ENCODE measurements at places on chromosomes 1 and 21. TPM values are rescaled to one million over a fixed set of nuclear protein-coding genes. Genes with fewer than 3 reads are reported as not detected.

GRCh38 chr1:237811633-237812032 is 79.1 kb downstream of the ZP4 start:
- no peak for DNase-seq
- no peaks in the 10 kb centered on the region for H3K36me3 ChIP-seq
- no peaks in the 10 kb centered on the region for H3K4me1 ChIP-seq
- H3K27me3 ChIP-seq: no peaks in the 10 kb centered on the region
- no peak overlapping the region for H3K27ac ChIP-seq

The IL24 gene
- total RNA-seq: not detected

DNA sequence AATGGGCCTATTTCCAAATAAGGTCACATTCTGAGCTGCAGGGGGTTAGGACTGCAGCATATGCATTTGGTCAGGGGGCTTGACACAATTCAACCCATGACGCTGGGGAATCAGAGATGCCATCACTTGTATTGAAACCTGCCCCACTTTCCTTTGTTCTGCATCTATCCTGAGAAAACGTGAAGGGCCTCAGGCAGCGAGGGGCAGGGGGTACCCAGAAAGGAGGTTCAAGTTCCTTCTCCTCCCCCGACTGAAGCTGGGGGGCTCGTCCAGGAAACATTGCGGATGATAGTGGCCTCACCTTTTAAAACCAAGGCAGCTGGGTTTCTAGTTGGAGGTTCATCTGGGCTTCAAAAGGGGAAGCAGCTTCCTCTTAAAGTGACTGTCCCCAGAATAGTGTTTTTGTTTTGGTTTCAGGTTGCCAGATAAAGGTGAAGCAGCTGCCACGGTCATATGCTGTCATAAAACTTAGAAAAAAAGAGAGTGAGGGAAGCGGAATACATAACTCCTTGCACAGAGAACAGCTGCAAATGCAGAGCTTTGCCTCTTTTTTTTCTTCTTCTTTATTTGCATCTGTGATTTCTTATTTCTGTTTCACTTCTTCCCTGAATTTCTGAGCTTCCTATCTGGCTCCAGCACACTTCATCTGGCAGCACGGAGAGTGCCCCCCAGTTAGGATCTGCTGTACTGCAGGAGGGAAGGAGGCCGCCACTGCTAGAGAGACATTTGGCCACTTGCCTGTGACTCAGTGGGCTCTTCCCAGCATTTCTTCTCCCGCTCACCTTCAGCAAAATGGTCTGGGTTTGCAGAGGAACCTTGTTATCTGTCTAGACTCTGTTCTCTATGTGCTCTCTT is 142.0 kb downstream of the AJAP1 start:
- H3K27ac ChIP-seq: peak overlapping the region; percentile 87
- peak overlapping the region; percentile 40 for H3K4me3 ChIP-seq
- peaks cover 31% of the 10 kb centered on the region for H3K4me1 ChIP-seq
- DNase-seq: peak; percentile 84
- H3K36me3 ChIP-seq: no peaks in the 10 kb centered on the region

DNA sequence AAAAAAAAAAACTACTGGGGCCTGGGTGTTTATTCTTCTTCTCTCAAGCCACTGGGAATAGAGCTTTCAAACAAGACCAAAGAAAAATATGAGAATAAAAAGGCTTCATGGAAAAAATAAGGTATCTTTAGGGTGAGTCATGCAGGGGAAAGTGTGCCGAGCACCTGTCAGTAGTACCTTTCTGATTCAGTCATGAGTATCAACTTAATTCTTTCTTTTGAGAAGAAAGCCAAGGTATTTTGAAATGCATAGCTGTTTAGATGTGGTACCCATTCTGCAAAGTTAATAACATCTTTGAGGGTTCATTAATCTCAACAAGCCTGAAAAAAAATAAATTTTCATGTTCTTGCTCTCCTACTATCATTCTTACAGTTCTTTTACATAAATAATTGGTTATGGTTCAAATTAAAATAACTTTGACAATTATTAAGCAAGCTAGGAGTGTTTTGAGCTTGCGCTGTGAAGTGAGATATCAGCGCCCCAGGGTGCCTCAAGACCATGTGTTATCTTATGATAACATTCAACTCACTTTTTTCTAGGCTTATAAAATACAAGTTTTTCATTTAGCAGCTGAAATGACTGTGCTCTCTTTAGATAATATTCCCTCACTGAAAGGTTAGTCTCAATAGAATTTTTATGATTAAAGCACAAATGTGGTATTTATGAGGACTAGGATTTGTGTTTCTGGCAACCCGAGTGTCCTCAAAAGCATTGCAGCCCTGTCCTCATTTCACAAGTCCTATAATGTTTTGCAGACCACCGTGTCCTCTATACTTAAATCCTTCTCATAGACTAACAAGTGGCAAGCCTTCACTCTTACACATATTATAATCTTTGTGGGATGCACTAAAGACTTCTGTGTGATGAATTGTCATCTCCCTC is 138.6 kb downstream of the SLC44A5 start:
- no peaks in the 10 kb centered on the region for H3K4me1 ChIP-seq
- H3K27ac ChIP-seq: no peak overlapping the region

GRCh38 chr1:54764922-54765561 is 719 bp upstream of the PARS2 start:
- H3K4me1 ChIP-seq: peaks cover 30% of the 10 kb centered on the region
- H3K27me3 ChIP-seq: no peaks in the 10 kb centered on the region
- DNase-seq: no peak

DNA sequence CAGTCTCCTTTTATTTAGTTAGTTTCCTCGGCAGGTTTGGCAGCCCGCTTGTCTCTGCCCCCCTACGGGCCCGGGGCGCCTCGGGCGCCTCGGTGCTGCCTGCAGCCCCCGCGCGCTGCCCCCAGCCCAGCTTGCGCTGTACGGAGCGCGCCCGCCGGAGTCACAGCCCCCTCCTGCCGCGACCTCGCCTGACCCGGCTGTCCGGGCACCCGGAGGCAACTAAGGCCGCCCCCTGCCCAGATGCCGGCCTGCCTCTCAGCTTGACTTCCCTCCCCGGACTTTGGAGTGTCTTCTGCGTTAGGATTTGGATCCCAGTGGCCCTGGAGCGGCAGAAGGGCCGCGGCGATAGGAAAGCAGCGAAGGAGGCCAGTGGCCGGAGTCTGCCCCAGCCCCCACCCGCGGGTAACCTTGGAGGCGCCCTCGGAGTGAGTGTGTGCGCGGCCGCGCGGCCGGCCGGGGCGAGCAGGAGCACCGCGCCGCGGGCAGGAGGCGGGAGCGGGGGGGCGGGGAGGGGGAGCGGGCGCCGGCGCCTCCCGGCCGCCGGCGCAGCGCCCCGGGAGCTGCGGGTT is 7.6 kb downstream of the CDKN2C start:
- peak overlapping the region; percentile 94 for H3K4me3 ChIP-seq
- 0 out of 2 replicates have a peak, but pooled peaks cover 5% of the 10 kb centered on the region for H3K36me3 ChIP-seq
- peak; percentile 62 for DNase-seq
- H3K27ac ChIP-seq: no peak overlapping the region
- peaks cover 41% of the 10 kb centered on the region for H3K4me1 ChIP-seq

- no peak overlapping the region for H3K4me3 ChIP-seq
- H3K27me3 ChIP-seq: no peaks in the 10 kb centered on the region
- H3K27ac ChIP-seq: no peak overlapping the region
- no peaks in the 10 kb centered on the region for H3K36me3 ChIP-seq
- DNase-seq: peak; percentile 55
Observed at GRCh38 chr1:44827197-44828002, 15.7 kb downstream of the PTCH2 start.

- peaks cover 6% of the 10 kb centered on the region for H3K36me3 ChIP-seq
- DNase-seq: no peak
- H3K4me3 ChIP-seq: no peak overlapping the region
- H3K27ac ChIP-seq: no peak overlapping the region
- no peaks in the 10 kb centered on the region for H3K4me1 ChIP-seq
- H3K27me3 ChIP-seq: no peaks in the 10 kb centered on the region
Observed at GRCh38 chr21:36881228-36881627, 85.2 kb downstream of the HLCS start.

The ZSWIM5 gene
- 0.04 TPM for total RNA-seq

The VTCN1 gene
- not detected for total RNA-seq

The FAM110D gene
- total RNA-seq: not detected

DNA sequence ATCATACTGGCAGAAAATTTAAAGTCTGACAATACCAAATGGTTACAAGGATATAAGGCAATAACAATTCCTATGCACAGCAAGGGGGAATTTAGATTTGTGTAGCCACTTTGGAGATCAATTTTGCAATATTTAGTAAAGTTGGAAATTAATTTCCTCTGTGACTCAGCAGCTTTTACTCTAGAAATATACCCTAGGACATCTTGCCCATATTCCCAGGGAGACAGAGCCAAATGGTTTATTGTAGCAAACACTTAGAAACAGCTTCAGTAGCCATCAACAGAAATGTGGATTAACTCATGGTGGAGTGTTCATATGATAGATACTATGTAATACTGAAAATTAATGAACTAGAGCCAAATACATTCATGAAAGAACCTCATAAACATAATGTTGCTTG is 104.6 kb downstream of the BACH1 start:
- no peak overlapping the region for H3K27ac ChIP-seq
- no peaks in the 10 kb centered on the region for H3K4me1 ChIP-seq
- no peak overlapping the region for H3K4me3 ChIP-seq
- DNase-seq: no peak

GRCh38 chr1:169202791-169203665 is 96.5 kb downstream of the ATP1B1 start:
- H3K27me3 ChIP-seq: no peaks in the 10 kb centered on the region
- H3K36me3 ChIP-seq: no peaks in the 10 kb centered on the region
- H3K4me1 ChIP-seq: no peaks in the 10 kb centered on the region
- no peak for DNase-seq

DNA sequence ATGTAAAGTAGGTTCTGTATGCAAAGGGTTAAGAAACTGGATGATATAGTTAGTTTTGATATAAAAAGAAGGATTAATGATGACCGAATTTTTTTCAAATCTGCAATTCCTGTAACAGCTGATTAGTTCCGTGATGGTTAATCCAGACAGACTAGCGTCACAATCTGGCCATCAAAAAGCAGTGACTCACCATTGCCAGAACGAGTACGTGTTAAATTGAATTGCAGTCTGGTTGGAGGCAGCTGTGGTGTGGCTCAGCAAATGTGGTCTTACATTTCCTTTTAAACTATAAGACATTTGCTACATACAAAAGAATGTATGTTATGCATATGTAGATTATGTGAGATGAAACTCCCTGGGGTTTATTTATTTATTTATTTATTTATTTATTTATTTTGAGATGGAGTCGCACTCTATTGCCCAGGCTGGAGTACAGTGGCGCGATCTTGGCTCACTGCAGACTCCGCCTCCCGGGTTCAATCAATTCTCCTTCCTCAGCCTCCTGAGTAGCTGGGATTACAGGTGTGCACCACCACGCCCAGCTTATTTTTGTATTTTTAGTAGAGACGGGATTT is 139.8 kb downstream of the RYR2 start:
- H3K4me3 ChIP-seq: no peak overlapping the region
- no peaks in the 10 kb centered on the region for H3K36me3 ChIP-seq
- H3K27ac ChIP-seq: no peak overlapping the region

DNA sequence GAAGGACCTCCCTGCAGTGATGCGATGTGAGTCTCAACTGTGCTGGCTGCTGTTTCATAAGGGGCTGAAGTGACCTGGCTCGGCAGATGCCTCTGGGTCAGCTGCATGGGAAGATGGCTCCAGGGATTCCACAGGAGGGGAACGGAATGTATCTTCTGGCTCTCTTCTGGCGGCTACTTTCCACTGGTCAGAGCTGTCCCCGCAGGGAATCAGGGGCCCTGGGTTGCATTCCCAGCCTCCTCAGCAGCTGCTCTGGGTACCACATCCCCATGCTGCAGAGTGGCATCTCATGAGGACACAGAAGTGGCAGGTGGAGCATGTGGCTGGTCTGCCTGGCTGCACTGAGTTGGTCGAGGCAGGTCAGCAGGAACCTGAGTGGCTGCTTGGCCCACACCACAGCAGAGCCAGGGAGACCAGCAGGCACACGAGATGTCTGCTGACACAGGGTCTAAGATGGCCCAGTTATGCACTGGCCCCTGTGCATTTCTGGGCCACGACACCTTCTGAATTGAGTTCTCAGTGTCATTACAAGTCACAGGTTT is 42.8 kb downstream of the POFUT2 start:
- no peak overlapping the region for H3K4me3 ChIP-seq
- no peak overlapping the region for H3K27ac ChIP-seq
- 0 out of 2 replicates have a peak, but pooled peaks cover 3% of the 10 kb centered on the region for H3K27me3 ChIP-seq
- no peaks in the 10 kb centered on the region for H3K36me3 ChIP-seq
- DNase-seq: no peak

DNA sequence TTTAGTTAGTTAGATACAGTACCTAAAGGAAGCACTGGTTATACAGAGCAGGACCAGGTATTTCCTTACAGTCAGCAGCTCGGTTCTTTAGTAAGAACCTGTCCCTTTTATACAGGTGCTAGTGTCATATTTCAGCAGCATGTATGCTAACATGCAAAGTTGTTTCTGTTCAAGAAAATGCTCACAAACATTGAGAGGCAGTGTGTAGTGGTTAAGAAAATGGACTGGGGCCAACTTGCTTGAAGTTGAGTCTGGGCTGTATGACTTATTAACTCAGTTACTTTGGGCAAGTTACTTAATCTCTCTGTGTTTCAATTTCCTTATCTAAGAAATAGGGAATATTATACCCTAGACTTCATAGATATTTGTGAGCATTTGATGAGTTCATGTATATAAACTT is 31.1 kb downstream of the AK4 start:
- no peak for DNase-seq
- no peak overlapping the region for H3K27ac ChIP-seq
- H3K27me3 ChIP-seq: no peaks in the 10 kb centered on the region
- no peak overlapping the region for H3K4me3 ChIP-seq
- no peaks in the 10 kb centered on the region for H3K36me3 ChIP-seq

Measured in Karpas-422 (cell line).